A549 treated with dexamethasone at 1 μM for 4 hours (cell line): ENCODE measurements at places on chromosomes 3 and 15. TPM values are rescaled to one million over a fixed set of nuclear protein-coding genes. Genes with fewer than 3 reads are reported as not detected.

The FAM98B gene
- total RNA-seq = 8.8 to 13.8 TPM (median 10.9 TPM) in 5 replicates

The EPHB3 gene
- total RNA-seq = 0.17 to 0.45 TPM (median 0.26 TPM) in 5 replicates

The TMIE gene
- total RNA-seq = 0.07 to 0.29 TPM (median 0.11 TPM) in 5 replicates

The COLQ gene
- total RNA-seq = 0.12 to 0.36 TPM (median 0.28 TPM) in 5 replicates

The TMEM207 gene
- total RNA-seq = not detected in 5 replicates

The MYLK gene
- 13.5 to 18.4 TPM (median 16.9 TPM) in 5 replicates for total RNA-seq

The ACKR2 gene
- total RNA-seq = 0.04 to 0.11 TPM (median 0.05 TPM) in 5 replicates

The CCDC54 gene
- not detected in 5 replicates for total RNA-seq

The TMEM40 gene
- 0.18 to 0.51 TPM (median 0.30 TPM) in 4 of 5 replicates, not detected in the other for total RNA-seq
